ENCODE measurements at places on chromosomes 2 and 18.

GRCh38 chr2:158889135-158889853 lies 79.1 kb upstream of the TANC1 start:
- no peak for DNase-seq

GRCh38 chr18:79935098-79935480 lies 16.4 kb downstream of the SLC66A2 start:
- no peak for DNase-seq

DNA sequence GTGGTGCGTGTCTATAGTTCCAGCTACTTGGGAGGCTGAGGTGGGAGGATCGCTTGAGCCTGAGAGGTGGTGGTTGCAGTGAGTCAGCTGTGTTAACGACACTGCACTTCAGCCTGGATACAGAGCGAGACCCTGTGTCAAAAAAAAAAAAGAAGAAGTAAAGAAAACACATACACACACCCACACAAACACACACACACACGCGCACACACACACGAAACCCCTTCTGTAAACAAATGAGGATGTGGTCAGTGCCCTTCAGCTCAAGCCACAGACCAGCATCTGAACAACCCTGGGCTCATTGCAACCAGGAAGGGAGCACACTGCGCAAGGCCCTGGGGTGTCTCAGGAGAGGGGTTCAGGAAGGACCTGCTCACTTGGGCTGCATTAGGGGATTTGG lies 47.9 kb upstream of the KCNF1 start:
- no peak for DNase-seq

DNA sequence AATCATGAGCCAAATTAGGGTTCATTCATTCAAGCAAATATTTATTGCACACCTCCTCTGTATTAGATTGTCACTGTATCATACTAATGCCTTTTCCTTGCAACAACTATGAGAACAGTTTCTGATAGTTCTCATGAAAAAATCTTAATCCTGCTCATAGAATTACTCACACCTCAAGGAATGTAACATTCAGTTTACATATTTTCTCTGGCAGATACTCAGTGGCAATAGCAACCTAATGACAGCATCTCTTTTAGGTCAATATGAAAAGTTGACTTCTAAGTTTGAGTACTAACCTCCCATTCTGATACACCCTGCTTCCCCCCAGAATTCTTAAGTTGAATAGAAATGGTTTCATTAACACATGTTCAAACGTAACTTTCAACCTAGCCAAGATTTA lies 132.0 kb downstream of the VWC2L start:
- DNase-seq = no peak

GRCh38 chr18:22285361-22286140 lies 116.2 kb downstream of the GATA6 start:
- DNase-seq = no peak

GRCh38 chr2:165792104-165792454 lies 2.0 kb downstream of the GALNT3 start:
- no peak for DNase-seq

DNA sequence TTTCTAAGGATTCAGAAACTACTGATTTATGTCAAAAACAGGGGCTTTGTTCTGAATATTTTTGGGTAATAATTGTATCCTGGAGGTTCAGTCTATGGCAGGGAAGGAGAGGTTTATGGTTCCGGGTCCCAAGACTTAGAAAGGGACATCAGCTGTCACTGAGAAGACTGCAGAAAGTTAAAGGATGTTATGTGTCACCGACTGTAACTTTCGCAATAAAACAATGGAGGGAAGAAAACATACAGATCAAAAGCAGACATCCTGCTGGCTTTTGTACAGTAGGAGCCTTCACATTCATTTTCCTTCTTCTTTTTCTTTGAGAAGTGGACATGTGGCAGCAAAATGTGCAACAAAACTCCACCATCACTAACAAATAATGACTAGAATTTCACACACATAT lies 900.7 kb upstream of the SOX11 start:
- no peak for DNase-seq

DNA sequence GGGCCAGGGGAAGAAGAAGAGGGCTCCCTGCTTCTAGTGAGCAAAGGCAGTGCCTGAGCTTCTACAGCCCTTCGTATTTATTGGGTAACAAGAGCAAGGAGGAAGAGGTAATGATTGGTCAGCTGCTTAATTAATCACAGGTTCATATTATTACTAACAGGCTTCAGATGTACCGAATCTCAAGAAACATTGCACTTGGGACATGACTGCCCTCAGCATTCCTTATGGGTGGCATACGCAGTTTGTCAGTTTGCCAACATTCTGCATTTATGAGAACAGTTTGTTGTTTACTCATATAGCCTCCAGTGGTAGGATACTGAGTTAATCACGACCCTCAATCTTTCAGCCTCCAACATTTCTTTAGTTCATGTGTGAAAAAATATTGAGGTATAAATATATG lies 84.5 kb downstream of the HIBCH start:
- no peak for DNase-seq

- DNase-seq = no peak
These were observed 108.5 kb downstream of the CDCA7 start for GRCh38 chr2:173462892-173463840.

- no peak for DNase-seq
These were observed 19.7 kb upstream of the DYNC2LI1 start for GRCh38 chr2:43754180-43754579.

Measured in stimulated activated CD4-positive, alpha-beta T cell treated with anti-CD3 and anti-CD28 coated beads, TNF-alpha, amount 100 ng/mL, for 4 hours (primary cell).